ENCODE measurements at places on chromosomes 11 and 22.

DNA sequence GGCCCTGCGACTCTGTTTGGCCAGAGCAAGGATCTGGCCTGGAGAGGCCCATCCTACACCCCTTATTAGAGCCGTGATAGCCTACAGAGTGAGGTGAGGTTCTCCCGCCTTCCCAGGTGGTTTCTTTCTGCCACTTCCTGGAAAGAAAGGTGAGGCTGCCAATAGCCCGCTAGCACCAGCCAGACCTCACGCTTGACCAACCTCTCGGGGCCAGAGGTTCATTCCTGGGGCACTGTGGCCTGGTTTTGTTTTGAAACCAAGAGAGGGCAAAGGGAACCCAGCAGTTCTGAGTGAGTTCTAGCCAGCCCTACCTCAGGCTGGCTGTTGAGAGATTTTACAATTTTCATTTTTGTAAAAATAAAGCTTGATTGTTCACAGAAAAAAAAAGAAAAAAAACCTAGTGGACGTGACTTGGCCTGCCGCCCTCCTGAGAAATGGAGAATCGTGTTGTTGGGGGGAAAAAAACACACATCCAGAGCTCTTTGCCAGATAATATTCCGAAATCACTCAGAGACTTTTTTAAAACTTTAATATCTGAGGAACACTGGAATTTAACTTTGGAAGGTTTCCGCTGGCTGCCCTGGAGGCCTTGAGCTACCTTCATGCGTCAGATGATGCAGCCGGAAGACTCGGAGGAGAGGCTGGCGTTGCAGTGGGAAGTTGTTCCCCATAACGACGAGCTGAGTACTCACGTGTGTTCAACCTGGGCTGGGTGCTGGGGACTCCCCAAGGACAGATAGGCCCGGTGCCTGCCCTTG lies 84.5 kb downstream of the BCR start:
- DNase-seq, result no peak

- no peak for DNase-seq
Measured at GRCh38 chr11:79050786-79051185, 390.0 kb downstream of the TENM4 start.

GRCh38 chr22:36569999-36570398 lies 41.0 kb upstream of the EIF3D start:
- DNase-seq, result no peak

- no peak for DNase-seq
Measured at GRCh38 chr11:121636081-121636799, 183.5 kb upstream of the SORL1-AS1 start.

GRCh38 chr11:71459767-71460320 lies 6.8 kb downstream of the NADSYN1 start:
- no peak for DNase-seq

DNA sequence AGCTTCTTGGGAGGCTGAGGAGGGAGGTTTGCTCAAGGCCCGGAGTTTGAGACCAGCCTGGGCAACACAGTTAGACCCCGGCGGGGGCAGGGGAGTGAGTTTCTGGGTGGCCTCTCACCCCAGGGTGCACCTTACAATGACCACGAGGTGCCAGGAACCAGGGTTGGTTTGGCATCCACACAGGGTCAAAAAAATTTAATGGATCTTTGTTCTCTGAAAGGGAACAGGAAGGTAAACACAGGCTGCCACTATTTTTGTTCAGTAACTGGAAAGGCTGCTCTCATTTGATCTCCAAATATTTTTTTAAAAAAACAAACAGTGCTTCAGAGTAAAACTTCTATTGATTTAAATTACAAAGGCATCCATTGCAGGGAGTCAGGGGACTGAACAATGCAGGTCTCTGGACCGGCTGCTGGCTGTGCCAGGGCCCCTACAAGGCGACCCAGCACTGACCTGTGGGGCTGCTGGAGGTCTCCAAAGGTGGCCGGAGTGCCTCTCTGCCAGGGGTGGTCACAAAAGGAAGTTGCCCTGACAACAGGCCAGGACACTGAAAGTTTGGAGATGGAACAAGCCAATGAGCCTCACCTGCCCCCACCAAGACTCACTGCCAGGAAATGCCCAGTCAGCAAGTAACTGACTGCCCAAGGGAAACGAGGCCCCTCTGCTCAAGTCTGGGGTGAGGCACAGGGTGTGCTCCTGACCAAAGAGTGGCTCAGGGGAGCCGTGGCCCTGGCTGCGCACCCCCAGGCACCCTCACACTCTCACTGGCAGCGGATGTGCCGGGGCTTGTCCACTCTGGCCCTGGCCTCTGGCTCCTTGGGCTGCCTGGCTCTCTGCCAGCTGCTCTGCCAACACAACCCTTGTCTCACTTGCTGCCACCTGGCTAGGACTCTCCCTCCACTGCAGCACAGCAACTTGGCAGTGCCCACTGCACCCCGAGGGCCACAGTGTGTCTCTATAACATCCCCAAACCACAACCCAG lies 51.8 kb downstream of the ARFGAP3 start:
- DNase-seq, result no peak

DNA sequence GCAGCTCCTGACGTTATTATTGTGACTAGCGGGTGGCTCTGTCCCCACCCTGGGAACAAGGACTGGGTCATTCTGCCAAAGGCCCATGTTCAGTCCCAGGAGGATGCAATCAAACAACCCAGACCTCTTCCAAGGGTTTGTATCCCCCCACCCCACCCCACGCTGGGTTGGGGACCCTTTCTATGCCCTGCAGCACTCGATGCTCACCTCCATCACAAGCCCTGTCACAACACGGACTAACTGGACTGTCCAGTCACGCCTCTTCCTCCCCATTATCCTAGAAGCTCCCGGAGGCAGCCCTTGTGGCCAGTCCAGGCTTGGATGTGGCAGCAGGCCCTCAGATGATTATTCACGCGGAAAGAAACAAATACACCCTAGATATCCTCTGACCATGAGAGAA lies 3.7 kb downstream of the SHANK2 start:
- no peak for DNase-seq

GRCh38 chr11:121555121-121555520 lies 102.4 kb upstream of the SORL1-AS1 start:
- DNase-seq, result no peak

Data from activated naive CD4-positive, alpha-beta T cell (primary cell).